ENCODE measurements at places on chromosomes 13 and 19.

- DNase-seq: no peak
These were observed 23.0 kb downstream of the PPP1R37 start for GRCh38 chr19:45115809-45116615.

GRCh38 chr13:52359534-52359933 lies 46.4 kb downstream of the THSD1 start:
- no peak for DNase-seq

- no peak for DNase-seq
These were observed 102.5 kb downstream of the FAM216B start for GRCh38 chr13:42883771-42884467.

GRCh38 chr13:41470196-41470595 lies 12.8 kb downstream of the RGCC start:
- peak; percentile 73 for DNase-seq

GRCh38 chr13:64223016-64223415 lies 2807.4 kb upstream of the PCDH20 start:
- no peak for DNase-seq

DNA sequence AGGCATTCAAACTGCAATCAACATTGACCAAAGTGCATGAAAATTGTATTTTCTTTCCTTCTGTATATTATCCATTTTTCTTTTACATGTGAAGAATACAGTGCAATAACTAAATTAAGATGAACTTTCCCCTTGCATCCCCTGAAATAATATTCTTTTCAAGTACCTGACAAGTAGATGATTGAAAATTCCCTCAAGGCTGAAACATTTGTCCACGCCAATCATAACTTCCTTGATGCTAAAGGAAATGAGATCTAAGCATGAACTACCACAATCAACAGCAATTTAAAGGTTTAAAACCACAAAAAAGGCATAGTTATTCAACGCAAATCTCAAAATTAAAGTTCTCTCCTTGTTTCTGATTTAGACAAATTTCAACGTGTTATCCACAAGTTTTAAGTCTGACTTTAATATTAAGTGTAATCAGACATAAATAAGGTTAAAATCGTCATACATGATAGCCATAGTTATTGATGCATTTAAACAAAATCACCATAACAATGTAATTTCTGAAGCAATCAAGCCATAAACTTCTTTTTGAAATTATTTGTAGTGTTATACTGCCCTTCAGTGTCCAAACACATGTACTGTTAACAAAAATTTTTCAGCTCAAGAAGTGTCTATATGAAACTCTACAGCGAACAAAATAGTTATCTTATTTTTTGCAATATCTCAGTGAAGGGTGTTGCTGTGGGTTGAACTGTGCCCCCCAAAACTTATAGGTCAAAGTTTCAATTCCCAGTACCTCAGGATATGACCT lies 169.5 kb downstream of the DCLK1 start:
- no peak for DNase-seq

DNA sequence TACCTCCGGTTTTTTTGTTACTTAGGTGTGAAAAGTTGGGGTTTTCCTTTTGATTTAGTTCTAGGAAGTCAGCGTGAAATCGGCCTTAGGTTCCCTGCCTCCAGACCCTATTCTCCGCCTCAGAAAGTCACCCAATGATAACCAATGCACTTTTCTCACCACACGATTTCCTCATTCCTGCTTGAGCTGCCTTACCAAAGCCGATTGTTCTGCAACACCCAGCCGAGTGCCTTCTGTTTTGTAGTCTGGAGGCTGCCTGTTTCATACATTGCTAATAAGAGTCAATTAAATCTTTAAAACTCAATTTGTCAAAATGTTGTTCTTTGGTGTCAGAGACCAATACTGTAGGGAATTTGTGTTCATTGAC lies 39.7 kb downstream of the GJA3 start:
- no peak for DNase-seq
